AG09309 (cell line): ENCODE measurements at places on chromosomes 5 and 9.

DNA sequence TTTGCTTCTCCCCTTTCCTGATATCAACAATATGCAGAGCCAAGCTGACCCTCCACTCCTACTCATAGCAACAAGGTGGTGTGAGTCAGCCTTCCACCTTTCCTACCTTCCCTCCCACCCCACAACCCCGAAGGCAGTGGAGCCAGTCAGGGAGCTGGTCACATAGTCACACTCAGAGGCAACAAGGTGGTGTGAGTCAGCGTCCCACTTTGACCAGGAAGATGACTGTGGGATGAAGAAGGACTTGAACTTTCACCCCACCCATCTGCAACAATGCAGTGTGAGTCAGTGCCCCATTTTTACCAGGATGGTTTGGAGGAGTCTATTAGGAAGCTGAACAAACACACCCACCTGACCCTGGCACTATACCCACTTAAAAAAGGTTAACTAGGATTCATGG, 30.1 kb upstream of the ZNF782 start:
- no peak for DNase-seq

- DNase-seq, result no peak
Measured at GRCh38 chr5:15421381-15421780, 78.6 kb upstream of the FBXL7 start.

DNA sequence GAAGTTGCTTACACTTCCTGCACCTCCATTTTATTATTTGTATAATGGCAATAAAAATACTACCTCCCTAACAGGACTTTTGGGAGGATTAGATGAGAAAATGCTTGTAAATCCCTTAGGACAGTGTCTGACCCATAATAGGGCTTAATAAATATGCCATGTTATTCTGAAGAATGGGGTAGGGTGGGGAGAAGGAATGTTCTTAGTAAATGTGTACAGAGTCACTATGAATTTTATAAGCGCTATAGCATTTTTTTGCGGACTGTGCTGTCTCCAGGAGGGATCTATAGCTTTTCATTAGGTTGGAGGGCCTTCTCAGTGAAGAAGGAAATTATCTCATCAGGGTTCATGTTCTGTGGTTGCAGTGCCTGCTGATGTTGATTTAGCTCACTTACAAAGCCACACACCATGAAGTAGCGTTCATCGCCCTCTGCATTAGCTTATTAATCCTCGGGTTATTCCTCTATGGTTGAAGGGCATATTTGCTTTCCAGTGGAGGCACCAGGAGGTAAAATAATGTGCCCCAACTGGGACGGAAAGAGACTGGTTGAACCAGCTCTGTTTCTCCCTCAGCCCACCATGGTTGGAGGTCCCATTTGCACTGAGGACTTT, 497.1 kb downstream of the ARHGEF28 start:
- DNase-seq, result no peak

- DNase-seq, result no peak
Measured at GRCh38 chr9:250625-251024, 36.0 kb downstream of the DOCK8 start.

GRCh38 chr5:84292000-84292642, 92.6 kb downstream of the EDIL3 start:
- no peak for DNase-seq

GRCh38 chr5:41707853-41708603, 162.2 kb downstream of the OXCT1 start:
- peak; percentile 44 for DNase-seq

DNA sequence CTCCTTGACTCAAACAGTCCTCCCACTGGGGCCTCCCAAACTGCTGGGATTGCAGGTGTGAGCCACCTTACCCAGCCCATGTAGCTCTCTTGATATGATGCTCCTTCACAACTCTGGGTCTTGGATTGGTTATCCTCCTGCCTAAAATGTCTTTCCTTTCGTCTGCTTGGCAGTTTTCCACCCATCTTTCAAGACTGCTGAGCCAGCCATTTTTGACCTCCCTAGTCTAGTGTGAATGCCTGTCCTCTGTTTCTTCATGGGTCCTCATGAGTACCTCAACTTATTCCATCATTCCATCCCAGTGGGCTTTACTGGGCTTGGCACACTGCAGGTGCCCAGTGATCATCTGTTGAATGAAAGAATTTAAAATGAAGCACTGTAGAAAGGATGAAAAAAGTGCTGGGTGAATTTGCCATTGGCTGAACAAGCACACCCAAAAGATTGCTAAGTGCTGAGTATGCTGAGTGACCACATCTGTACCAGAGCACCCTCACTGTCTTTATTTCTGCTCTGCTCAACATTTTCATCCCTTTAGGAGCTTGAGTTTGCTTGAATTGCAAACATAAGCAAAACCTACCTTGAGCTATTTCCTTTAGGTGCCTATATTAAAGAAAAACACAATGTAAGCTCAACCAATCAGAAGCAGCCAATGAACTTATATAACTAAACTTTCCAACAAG, 84.8 kb upstream of the FAM169A start:
- no peak for DNase-seq

DNA sequence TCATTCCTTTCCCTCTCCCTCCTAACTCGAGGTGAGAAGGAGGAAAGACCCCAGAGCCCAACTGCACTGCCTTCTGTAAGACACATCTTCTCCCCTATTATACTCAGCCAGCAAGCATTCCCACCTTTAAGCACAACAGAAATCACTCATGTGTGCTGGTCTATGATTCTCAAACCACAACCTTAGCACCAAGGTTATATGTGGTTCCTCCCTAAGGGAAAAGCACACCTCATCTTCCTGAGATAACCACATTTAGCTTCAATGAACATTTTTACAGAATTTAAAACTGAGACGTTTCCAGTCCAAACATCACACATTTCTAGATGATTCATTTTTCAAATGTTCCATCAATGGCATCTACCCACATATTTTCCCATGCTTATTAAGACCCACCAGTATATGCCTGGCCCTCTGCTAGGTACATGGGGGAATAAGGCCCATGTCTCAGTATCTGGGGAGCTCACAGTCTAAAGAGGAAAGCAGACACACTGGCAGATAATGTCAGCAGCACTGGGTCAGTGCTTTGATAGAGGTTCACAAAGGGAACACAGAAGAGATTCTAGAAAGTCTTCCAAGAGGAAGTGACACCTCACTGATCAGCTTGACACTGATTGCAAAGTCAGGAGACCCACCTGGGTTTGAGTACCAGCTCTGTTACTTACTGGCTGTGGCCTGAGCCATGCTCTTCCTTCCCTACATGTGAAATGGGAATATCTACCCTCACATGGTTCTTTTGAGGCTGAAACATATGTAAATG, 245.4 kb downstream of the DENND1A start:
- no peak for DNase-seq

- no peak for DNase-seq
Measured at GRCh38 chr9:92739346-92739970, 25.2 kb downstream of the BICD2 start.

DNA sequence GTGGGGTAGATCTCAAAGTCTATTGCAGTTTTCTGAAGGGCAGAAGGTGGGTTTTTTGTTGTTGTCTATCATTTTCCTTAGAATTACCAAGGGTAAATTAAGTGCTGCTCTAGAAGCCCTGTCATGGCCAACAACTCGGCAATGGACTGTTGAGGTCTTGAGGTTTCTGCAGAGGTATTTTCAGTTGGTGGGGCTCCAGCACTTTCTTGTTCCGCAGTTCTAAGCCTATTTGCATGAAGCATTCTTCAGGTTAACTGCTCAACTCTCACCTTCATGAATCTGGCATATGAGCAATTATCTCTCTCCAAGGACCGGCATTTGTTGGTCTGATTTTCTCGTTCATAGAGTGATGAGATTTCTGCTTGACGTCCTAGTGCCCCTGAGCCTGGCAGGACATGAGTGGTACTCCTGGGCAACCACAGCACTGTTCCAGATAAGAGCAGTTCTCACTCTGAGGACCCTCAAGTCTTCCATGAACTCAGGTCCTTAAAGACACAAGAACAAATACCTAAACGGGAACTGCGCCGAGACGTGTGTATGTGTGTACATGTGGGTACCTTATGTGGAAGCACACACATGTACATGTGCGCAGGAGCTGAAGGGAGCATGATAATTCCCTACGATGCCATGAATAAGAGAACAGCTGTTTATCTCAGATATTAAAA, 544.5 kb downstream of the CSNK1G3 start:
- DNase-seq, result no peak

DNA sequence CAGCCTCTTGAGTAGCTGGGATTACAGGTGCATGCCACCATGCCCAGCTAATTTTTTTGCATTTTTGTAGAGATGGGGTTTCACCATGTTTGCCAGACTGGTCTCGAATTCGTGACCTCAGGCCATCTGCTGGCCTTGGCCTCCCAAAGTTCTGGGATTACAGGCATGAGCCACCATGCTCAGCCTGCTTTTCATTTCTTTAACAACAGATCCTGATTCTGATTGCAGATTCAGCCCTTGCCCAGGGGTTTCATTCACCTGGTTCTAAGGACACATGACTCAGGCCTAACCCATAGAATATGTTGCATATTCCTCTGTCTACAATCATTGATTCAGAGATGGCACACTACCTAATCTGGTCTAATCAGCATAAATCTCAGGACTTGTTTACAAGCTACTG, 56.1 kb upstream of the CCDC112 start:
- no peak for DNase-seq

DNA sequence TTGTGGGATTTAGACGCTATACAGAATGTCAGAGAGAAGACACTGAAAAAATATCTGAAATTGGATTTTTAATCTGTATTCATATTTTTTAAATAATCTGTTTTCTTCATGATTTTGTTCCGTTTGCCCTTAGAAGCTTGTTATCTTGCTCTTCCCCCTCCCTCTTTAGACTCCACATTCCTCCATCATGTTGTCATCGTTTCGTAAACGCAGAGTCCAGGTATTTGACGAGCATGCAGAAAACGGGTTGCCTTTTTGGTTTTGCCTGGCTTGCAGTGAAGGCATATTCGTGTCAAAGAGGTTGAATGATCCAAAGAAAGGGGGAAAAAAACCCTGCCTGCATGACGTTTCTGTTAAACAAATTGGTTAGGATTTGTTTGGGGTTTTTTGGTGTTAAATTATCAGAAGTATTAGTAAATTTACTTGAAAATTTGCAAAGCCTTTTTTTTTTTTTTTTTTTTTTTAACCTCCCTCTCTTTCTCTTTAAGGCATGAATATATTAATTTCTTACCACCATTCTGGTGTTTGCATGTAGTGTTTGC, 2.9 kb downstream of the SPTAN1 start:
- DNase-seq, result no peak

- no peak for DNase-seq
Measured at GRCh38 chr5:38329132-38329715, 70.9 kb downstream of the EGFLAM start.

DNA sequence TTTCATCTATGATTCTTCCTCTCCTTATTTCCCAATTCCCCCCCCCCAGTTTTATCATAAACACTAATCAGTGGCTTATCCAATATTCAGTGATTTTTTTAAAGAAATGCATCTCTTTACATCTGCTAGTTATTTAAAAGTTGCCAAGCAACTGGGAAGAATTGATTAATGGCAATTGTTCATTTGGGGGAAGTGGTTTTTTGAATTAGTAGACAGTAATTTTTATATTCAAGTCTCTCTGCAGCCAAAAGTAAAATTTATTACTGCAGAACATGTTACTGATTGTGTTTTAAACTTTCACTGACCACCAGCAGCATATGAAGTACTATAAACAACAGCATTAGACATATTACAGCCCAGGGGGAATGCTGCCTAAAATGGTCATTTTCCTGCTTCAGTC, 308.8 kb upstream of the NREP start:
- DNase-seq, result no peak

DNA sequence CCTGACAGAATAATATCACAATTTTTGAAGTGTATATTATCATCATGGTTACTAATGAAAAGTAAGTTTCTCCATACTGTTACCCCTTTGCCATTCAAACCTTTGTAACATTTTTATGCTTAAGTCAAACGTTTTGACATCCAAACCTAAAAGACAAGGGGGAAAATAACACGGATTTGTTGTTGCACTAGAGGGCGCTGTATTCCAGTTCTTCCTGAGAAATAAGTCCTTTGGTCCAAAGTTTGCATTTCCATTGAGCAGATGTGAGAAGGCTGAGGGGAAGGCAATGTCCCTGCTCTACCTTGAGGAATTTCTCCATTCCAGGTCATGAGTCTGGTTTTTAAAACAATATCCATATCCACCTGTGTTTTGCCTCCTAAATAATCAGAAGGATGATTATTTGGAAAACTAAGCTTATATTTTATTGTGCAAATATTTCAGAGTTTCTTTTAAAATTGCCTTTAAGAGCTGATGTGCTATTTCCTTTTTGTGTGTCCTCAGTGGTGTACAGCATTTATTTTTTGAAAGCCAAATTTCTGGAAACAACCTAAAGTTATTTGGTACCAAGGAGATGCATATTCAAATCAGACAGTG, 9.7 kb downstream of the LECT2 start:
- peak; percentile 73 for DNase-seq

- no peak for DNase-seq
Measured at GRCh38 chr5:63854076-63854475, 108.2 kb downstream of the HTR1A start.

GRCh38 chr5:83718936-83719495, 1.6 kb downstream of the HAPLN1 start:
- DNase-seq, result no peak

DNA sequence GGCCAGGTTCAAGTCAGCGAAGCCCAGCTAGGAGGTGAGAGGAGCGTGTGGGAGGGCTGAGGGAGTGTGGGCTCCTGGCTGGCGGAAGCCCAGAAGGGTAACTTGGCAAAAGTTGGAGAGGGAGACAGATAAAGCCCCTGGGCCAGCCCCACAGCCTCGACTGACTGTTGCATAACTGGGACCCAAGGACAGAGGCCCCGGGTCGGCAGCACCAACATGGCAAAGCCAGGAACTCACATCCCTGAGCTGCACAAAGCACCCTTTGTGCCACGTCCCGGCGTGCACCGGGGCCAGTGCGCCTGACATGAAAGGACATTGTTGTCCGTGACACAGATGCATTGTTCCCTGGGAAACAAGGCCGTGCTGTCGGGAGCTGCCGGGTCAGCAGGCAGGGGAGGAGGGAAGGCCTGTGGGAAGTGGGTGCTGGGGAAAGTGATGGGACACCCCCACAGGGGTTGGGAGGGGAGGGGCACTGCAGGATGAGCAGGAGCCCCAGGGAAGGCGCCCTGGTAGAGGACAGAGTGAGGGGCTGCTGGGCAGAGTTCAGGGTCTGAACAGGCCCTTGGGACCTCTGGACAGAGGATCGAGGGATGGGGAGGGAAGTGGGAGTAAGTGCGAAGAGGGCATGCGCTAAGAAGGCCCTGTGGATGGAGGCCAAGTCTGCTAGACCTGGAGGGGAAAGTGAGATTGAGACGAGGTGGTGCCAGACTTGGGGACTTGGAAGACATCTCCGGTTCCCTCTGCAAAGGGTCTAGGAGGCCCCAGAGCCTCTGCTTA, 13.0 kb upstream of the DPM2 start:
- DNase-seq, result no peak

DNA sequence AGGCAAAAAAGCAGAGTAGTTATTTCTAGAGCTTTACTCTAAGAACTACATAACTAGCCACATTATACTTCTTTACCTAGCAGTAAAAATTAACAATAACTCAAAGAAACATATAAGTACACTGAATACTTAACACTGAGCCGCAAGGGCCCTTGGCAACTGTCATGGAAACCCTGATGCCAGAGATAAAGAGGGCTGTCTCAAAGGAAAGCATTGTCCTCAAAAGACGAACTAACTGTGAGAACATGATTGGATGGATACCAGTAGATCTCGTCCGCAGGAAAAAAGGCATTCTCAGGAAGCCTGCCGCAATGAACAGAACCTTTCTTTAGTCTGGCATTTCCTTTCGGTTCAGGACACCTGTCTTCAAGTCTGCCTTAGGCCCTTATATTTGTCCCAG, 379.0 kb upstream of the SLC30A5 start:
- no peak for DNase-seq

- no peak for DNase-seq
Measured at GRCh38 chr5:149217096-149217802, 54.4 kb upstream of the AFAP1L1 start.

- DNase-seq, result peak; percentile 63
Measured at GRCh38 chr5:98735806-98736507, 37.5 kb upstream of the RGMB start.
